GM23248 (cell line): ENCODE measurements at places on chromosomes 2 and 18. TPM values are rescaled to one million over a fixed set of nuclear protein-coding genes. Genes with fewer than 3 reads are reported as not detected.

The EPG5 gene
- 77.7 and 77.9 TPM in 2 replicates for total RNA-seq

The RETREG2 gene
- 98.9 and 120 TPM in 2 replicates for total RNA-seq

The PTH2R gene
- total RNA-seq = not detected in 2 replicates

The FEV gene
- not detected in 2 replicates for total RNA-seq

The BAZ2B gene
- total RNA-seq = 20.5 and 26.2 TPM in 2 replicates

The SRD5A2 gene
- not detected in 2 replicates for total RNA-seq

The MFSD2B gene
- total RNA-seq = under 0.01 TPM in 2 replicates

The CD207 gene
- not detected in 2 replicates for total RNA-seq

The APLF gene
- 4.0 and 5.1 TPM in 2 replicates for total RNA-seq

The ANO7 gene
- total RNA-seq = 0.22 and 0.38 TPM in 2 replicates

The ERICH2 gene
- not detected in 2 replicates for total RNA-seq

The PARD6G gene
- 0.22 TPM in 1 of 2 replicates, not detected in the other for total RNA-seq

The CENPA gene
- total RNA-seq = 5.7 and 8.1 TPM in 2 replicates

The SH3RF3 gene
- 3.3 and 5.2 TPM in 2 replicates for total RNA-seq

The RBM44 gene
- 0.11 and 2.8 TPM in 2 replicates for total RNA-seq

The LGALSL gene
- 0.43 and 1.6 TPM in 2 replicates for total RNA-seq

The CDK15 gene
- total RNA-seq = 1.3 and 3.2 TPM in 2 replicates

The NOL4 gene
- total RNA-seq = not detected in 2 replicates

The DSG4 gene
- total RNA-seq = not detected in 2 replicates

The C2orf76 gene
- total RNA-seq = 3.0 and 6.1 TPM in 2 replicates

The IL36RN gene
- not detected in 2 replicates for total RNA-seq

The LOXHD1 gene
- not detected in 2 replicates for total RNA-seq

The IL18R1 gene
- total RNA-seq = 1.5 and 1.6 TPM in 2 replicates

The RIT2 gene
- not detected in 2 replicates for total RNA-seq

The FNDC4 gene
- 24.2 and 31.2 TPM in 2 replicates for total RNA-seq

The SAG gene
- not detected in 2 replicates for total RNA-seq
